RKO (cell line): ENCODE measurements at places on chromosomes 1 and 21.

DNA sequence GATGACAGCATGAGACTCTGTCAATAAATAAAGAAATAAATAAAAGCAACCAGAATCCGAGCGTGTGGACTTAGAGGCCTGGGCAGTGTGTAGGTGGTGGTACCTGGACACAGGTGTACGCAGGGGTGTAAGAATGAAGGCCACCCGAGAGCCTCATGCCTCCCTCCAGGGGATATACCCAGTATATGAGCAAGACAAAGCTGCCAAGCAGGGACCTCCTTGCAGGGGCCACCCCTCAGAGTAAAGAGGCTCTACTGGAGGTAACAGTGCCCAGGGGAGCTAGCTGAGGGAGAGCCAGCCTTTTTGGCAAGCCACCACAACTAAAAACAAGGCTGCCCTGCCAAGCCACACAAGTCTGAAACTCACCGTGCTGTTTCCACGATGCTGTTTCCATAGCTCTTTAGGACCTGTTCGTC lies 179.2 kb upstream of the RAB4A start:
- DNase-seq: no peak

- DNase-seq: no peak
Observed at GRCh38 chr1:8441426-8441825, 123.5 kb downstream of the SLC45A1 start.

DNA sequence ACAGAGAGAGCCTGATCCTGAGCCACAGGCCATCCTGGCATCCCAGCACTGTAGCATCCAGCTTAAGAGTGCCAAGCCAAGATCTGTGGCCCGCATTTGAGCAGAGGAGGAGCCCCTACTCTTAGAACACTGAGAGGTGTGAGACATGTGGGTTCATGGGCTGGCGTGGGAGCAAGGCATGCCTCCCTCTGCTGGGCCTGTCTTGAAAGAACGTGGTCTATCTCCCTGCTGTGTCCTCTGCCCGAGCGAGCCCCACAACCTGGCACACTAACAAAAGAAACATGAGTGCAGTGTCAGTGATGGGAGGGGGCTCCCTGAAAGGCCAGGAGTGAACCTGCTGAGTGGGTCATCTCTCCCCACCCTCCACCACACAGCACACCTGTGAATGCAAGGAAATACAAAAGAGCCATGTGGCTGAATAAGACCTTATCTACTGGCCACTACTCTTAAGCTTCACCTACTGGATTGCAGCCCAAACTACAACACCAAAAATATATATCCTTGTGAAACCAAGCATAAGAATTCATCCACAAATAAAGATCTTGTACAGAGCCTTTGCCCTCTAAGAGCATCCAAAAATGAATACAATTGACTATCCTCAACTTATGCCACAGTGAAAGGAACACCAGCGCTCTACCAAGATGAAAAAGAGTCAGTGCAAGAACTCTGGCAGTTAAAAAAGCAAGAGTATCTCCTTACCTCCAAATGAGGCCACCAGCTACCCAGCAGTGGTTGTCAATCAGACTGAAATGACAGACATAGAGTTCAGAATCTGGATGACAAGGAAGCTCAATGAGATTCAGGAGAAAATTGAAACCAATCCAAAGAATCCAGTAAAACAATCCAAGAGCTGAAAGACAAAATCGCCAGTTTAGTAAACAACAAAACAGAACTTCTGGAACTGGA lies 259.4 kb upstream of the DAB1 start:
- no peak for DNase-seq

GRCh38 chr1:9890224-9890731 lies 19.8 kb downstream of the CTNNBIP1 start:
- DNase-seq: peak; percentile 57

DNA sequence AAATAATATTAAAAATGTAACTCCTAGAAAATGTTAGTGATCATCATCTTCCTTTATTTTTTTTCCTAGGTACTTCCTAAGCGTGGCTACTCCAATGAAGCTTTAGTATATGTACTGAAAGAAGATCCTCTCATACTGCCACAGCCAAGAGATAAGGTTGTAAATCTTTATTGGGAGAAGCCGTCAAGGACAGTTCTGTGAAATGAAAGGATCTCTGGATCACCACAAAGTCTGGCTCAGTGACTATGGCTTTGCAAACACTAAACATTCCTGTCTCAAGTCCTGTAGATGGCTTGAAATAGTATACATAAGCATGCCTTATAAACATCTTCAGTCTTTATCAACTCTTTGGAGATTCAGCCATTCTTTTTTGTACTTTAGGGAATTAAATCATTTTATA lies 61.2 kb upstream of the DPH5 start:
- DNase-seq: no peak

GRCh38 chr1:176604461-176604860 lies 141.5 kb downstream of the PAPPA2 start:
- no peak for DNase-seq

DNA sequence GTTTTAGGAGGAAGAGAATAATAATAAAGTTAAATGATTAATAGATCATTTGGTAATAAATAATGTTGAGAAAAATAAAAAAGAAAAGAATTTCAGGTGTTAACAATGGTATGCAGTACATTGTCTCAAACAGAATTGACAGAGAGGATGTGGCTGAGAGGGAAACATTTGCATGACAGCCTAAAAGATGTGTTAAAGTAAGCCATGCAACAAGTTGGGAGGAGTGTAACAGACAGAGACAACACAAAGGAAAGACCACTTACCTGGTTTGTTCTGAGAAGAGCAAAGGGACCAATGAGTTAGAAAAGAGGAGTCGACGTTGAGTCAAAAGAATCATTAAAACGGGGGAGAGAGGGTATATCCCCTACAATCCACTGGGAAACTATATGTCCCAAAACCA lies 814.0 kb downstream of the KCNT2 start:
- no peak for DNase-seq
